ENCODE measurements at places on chromosomes 4 and X.

DNA sequence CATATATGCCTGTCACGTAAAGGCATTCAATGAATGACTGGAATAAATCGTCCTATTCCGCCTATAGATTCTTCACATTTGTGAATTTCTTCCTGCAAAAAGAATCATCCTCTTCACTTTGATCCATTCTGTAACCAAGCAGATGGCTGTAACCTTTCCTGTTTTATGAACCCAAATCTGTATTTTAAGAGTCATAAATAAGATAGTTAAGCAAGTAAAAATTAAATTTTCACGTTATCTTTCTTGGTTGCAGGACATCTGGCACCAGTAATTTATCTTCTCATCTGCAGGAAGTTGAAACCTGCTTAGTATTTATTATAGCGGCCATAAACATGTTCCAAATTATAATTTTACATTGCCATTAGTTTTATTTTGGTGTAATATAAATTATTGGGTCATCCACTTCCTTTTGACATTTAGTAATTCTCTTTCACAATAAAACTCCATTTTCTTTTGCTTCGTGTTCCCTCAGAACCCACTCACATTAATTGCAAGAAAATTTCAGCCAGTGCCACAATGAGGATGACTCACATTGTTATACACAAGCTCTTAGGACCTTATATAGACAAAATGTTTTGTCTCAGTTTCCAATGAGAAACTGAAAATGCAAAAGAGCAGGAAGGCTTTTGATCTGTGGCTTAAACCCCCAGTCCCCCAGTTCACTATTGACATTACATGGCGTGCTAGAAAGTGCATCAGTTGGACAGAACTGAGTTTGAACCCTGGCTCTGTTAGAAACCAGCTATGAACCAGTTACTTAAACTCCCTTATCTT lies 51.1 kb downstream of the TMEM156 start:
- no peak for DNase-seq

GRCh38 chr4:120198411-120198810 lies 131.8 kb upstream of the MAD2L1 start:
- DNase-seq: no peak

DNA sequence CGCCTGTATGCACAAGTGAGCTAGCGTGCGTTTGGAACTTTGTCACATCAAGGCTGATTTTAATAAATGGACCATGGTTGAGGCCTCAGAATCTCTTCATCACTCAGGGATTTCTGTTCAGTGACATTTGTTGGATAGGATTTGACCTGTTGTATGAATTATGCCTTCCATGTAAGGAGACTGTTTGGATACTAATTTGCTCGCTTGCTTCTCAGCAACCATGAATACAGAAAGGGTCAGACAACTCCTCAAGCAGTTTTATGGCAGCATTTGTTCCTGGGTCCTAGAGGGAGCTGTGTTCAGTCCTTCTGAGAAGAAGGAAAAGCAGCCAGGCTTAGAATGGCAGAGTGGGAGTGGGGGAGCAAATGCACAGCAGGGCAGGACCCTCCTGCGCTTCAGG lies 269.7 kb upstream of the LCORL start:
- no peak for DNase-seq

GRCh38 chr4:81806485-81806884 lies 334.8 kb upstream of the RASGEF1B start:
- no peak for DNase-seq

- DNase-seq: no peak
Observed at GRCh38 chr4:164748375-164748774, 5.6 kb upstream of the SMIM31 start.

DNA sequence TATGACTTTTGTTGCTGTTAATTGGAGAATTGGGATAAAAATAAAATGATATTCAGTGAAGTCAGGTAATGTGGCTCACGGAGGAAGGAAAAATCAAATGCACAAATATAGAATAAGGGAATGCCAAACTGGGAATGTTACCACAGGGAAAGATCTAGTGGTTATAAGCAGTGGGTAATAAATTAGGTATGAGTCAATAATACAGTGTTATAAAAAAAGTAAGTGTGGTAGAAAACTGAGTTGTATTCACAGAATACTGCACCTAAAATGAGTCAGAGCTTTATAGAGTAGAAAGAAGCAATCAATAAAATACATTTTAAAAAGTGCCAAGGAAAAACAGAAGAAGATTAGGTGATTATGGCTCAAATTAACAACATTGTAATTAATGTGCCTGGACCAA lies 34.5 kb downstream of the INTS12 start:
- DNase-seq: no peak

DNA sequence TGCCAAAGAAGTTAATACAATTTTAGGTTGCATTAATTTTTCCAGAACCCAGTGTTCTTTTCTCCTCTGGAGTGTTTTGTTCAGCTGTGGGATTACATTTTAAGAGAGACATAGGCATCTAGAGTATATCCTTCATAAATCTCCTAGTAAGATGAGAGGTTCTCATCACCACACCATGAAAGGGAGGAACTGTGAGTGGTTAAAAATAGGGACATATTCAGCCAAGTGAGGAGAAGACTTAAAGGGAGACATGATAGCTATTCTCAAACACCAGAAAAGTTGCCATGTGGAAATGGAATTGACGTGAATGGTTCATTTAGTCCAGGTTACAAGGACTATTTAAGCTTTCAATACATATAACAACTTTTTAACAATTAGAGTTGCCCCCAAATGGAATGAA lies 6.5 kb upstream of the MRPL1 start:
- DNase-seq: no peak

DNA sequence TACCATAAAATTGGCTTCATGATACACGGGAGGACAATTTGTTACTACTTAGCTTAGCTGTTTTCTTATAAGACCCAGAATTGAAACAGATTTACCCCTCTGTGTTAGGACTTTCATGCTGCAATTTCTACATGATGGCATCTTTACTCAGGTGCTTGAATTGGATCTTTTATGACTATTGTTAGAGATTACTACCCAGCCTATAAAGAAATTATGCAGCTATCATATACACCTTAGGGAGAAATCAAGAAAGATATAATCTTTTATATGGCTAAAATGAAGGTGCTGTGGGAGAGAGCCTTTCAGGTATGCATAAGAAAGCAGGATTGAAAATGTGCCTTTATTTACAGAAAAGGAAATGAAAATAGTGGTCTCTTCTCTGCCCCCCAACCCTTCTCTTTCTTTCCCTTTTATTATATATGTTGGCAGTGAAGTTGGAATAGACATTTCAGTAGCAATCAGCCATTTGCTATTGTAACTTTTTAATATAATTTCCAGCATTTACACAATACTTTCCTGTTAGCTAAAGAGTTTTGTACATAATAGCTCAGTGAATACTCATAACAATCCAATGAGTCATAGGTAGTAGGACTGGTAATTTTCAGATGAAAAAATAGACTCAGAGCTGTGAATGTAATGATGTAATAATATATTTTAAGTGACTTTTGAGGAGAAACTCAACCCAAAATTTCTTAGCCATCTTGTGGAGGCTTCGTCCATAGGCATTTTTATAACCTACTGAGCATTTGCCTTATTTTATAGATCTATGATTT lies 311.8 kb downstream of the ADGRL3 start:
- DNase-seq: no peak

GRCh38 chr4:37584071-37584470 lies 102.1 kb downstream of the RELL1 start:
- no peak for DNase-seq

DNA sequence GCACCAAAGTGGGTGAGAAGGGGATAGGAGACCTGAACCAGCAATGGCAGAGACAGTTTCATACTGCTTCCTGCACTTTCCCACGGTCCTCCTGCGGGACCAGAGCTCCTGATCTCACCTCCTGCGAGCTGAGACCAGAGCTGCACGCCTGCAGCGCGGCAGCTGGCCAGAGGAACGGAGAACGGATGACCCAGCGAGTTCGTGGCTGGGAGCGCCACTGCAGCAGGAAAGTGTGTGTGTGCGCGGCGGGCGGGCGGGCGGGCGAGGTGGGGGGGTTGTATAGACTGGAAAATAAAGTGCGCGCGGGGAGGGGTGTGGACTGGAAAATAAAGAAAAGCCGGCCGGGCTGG lies 16.5 kb downstream of the MCF2 start:
- DNase-seq: no peak

- no peak for DNase-seq
Observed at GRCh38 chr4:4396628-4397440, 9.9 kb downstream of the NSG1 start.

DNA sequence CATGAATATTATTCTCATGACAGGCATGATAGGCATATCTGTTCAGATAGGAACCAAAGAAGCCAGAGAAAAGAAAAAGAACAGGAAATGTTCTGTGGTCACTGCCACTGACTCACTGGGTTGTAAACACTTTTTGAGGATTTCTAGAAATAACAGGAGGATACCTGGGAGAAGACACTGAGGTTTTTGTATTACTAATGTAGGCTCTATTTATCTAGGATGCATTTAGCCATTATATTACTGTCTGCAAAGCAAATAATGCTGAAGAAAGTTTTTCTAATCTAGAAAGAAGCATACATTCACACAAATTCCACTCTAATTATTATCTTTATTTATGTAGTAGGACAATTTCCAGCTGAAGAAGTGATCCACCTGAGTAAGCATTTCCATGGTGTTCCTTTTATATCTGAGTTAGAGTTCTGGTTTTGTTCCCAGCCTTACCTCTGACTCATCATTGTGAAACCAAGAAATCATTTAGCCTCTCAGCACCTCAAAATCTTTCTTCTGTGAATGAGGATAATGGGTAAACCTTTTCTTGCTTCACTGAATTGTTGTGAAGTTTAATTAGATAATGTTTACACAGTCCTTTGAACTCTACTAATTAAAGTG lies 40.2 kb upstream of the EPGN start:
- DNase-seq: no peak

- DNase-seq: no peak
Observed at GRCh38 chr4:128832243-128832625, 22.7 kb downstream of the JADE1 start.

GRCh38 chrX:153620576-153620975 lies 21.6 kb upstream of the CCNQ start:
- no peak for DNase-seq

GRCh38 chr4:179399054-179399782 lies 1957.0 kb upstream of the AGA start:
- DNase-seq: no peak

DNA sequence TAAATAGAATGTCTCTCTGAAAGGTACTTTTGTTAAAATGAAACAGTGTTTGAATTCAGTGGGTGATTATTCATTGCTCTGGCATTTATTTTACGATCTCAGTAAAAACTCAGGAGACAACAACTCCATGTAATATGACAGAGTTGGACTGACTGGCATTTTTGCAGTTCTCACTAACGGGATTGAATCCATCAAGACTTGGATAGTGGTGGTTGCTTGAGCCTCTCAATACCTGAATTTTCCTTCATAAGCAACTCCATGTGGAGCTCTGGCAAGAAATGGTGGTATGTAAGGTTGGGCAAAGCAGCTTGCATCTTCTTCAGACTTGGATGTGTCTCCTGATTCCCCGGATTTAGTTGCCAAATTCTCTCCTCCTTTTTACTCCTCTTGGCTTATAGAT lies 72.7 kb downstream of the FRMPD4 start:
- DNase-seq: no peak

GRCh38 chrX:12798601-12799000 lies 7.4 kb downstream of the PRPS2 start:
- DNase-seq: no peak

- DNase-seq: no peak
Observed at GRCh38 chrX:128739539-128739938, 687.3 kb upstream of the ACTRT1 start.

- DNase-seq: no peak
Observed at GRCh38 chr4:184329235-184329634, 111.6 kb upstream of the ENPP6 start.

GRCh38 chrX:103155201-103155600 lies 59.7 kb upstream of the BEX4 start:
- DNase-seq: no peak

- DNase-seq: no peak
Observed at GRCh38 chrX:331825-332495, 13.4 kb upstream of the GTPBP6 start.

DNA sequence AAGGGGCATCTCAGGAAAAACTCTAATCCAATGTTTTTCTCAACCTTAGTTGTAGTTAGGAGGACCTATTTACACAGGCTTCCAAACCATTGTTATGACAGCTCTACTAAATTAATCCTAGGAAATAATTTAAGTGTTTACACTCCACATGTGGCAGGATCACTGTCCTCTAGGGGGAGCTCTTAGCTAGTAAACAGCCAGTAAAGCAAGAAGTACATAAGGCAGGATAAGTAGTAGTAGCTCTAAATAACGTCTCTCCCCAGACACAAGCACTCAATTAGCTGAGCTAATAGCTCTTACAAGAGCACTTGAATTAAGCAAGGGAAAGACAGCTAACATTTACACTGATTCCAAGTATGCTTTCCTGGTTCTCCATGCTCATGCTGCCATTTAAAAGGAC lies 37.3 kb downstream of the NUDT11 start:
- DNase-seq: no peak

DNA sequence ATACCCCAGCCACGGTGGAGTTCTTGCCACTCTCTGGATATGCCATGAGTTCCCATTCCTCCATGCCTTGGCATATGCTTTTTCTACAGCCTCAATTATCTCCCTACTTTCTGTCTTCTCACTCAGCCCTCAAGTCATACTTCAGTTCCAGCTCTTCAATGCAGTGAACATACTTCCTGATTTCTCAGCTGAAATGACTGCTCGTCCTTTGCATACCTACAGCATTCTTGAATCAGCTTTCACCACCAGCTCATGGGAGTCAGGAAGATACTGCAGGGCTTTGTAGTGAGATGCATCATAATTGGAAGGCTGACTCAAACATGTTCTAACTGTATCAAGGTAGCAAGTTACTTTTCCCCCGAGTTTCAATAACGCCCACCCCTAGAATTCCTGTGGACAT lies 118.4 kb downstream of the APBB2 start:
- no peak for DNase-seq

GRCh38 chrX:129939986-129940385 lies 34.0 kb downstream of the UTP14A start:
- DNase-seq: no peak

DNA sequence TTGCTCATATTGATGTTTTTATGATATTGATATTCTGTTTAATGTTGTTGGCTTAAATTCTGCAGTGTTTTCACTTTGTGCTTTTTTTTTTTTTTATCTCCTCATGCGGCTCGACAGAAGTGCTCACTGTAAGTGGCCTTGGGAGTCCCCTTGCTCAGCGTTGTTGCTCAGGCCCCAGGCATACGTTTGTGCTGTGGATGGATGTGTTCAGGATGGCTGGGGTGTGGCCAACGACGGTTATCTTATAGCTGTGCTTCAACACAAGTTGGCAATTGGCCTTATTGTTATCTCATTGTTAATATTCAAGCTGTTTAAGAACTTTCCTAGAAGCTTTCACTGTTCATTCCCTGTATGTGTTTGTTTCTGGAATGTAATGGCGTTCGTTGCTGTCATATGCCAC lies 36.4 kb upstream of the CLCN4 start:
- no peak for DNase-seq
